Anterior cingulate cortex (tissue), 58 donors: ENCODE measurements at places on chromosomes 1 and 21.
A peak's percentile ranks its signal among the peaks of the same experiment; 100 is the strongest.

DNA sequence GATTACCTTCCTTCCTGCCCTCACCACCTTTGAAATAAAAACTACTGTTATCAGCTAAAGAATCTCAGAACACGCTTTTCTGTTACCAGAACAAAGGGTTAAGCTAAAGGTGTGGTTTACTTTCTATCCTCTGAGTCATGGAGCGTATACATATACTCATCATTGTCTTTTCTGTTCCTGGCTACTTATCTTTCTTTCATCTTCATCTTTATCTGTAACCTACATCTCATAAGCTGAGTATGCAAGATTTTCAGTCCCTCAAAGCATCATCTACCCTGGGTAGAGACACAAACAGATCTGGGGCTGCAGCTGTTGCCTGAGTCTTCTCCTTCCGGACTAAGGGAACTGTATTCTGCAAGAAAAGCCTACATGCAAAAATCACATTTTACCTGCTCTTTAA is 75.6 kb downstream of the LMO4 start:
- DNase-seq = no peak

DNA sequence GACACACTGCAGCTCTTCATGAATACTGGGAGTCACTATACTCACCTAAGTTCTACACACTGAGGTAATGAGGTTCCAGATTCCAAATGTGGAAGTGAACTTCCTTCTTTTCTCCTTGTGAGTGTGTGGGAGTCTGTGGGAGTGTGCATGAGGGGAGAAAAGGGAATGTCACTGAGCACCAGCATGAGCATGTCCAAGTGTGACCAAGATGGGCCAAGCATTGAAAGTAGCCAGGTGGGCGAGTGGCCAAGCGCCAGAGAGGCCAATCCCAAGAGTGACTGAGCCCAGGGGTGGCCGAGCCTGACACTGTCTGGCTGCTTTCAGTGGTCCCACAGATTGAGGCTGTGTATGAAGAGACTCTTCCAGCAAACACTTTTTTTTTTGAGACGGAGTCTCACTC is 132.3 kb downstream of the HLCS start:
- no peak for DNase-seq

- DNase-seq = no peak
These were observed 25.6 kb downstream of the SLC45A1 start for GRCh38 chr1:8343464-8344001.

DNA sequence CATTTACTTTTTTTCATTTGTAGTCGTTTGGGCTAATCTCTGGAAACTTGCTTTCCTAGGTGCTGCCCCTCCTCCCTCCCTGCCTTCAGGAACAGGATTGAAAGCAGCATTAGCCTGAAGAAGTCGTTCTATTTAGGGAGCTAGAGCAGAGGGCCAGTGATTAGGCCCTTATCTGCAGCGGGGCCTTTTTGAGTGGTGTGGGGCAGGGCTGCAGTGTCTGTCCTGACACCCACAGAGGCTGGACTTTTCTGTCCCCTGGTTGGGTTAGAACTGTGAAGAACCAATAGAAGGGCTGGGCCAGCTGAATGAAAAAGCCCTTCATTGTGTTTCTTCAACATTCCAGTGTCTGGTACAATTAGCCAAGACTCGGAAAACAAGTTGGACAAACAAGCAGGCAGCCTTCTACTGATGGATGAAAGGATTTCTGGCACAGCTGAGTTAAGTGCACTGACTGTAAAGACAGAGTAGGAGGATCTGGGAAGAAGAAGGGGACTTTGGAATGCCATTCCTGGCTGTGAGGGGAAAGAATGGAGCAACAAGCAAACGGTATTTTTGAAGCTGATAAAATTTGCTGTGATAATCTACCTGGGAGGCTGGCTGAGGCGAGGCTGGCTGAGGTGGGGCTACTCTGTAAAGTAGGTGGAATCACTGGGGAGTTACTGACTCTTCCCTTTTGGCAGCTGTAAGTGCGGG is 9.7 kb downstream of the MACF1 start:
- DNase-seq = no peak

DNA sequence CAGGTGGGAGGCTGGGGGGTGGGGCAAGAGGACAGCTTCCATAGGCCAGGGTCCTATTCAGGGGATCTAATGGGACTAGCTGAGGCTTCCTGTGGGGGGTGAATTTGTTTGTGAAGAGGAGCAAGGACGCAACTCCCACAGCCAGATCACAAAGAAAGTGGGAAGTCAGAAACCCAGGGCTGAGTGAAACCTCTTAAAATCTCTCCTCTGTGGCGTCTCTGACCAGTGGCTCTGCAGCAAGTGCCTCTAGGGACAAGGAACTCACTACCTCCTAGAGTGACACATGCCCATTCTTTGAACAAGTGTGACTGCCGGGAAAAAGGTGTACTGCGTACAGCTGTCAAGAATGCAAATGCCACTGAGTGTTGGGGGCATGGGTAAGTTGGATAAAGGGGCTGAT is 187.9 kb downstream of the HIVEP3 start:
- DNase-seq = no peak

- DNase-seq = peak; percentile 30
These were observed 2.0 kb upstream of the OLIG2 start for GRCh38 chr21:33023574-33024200.

DNA sequence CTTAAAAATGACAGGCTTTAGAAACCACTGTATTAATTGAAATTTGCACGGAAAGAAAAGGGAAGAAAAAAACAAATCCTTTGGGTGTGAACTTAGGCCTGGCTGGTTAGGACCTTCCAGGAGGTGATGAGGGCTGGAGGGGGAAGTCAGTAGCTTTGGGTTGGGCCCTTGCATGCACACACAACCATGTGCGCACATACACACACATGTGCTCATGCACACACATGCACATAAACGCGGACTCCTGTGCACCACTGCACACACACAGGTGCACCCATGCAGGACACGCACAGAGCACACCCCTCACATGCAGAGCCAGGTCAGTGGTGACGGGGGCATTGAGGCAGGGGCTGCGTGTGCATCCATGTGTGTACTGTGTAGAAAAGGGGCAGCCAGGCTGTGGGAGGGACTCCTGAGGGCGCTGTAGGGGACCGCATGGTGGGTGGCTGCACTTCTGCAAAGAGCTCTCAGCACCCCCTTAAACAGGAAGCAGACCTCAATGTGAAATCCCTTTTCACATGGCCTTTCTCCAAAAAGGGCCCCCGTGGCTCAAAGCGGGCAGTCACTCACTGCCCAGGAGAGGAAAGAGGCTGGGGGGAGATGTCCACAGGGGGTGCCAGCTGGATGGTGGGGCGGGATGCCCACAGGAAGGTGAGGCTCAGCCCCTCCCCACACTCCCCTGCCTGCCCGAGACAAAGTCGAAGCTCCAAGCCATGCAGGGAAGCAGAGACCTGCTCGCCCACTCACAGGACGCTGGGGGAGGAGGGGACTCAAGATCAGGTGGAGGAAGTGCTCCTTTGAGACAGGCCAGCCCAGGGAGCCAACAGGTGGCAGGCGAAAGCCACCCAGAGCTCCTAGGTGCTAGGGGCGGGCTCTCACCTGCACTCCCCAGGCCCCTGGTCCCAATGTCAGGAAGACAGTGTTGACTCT is 95.2 kb downstream of the ITPKB start:
- no peak for DNase-seq

- DNase-seq = no peak
These were observed 341.1 kb upstream of the RUNX1 start for GRCh38 chr21:35390013-35390776.

DNA sequence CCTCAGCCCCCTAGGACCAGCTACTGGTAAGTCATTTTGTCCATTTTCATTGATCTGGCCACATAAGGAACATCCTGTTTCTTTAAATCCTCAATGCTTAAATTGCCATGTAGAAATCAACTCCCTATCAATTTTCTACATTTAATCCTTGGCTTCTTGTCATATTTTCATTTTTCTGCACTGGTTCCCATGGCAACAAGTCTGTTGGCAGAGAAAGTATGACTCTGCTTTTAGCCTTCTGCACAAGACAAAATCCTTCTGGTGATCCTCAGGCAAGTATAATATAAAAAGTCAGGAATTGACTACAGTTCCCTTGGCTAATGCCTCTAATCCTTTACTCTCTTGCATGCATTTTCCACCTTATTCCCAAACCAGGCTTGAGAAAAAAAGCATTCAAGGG is 65.0 kb downstream of the LRRC40 start:
- peak; percentile 43 for DNase-seq

DNA sequence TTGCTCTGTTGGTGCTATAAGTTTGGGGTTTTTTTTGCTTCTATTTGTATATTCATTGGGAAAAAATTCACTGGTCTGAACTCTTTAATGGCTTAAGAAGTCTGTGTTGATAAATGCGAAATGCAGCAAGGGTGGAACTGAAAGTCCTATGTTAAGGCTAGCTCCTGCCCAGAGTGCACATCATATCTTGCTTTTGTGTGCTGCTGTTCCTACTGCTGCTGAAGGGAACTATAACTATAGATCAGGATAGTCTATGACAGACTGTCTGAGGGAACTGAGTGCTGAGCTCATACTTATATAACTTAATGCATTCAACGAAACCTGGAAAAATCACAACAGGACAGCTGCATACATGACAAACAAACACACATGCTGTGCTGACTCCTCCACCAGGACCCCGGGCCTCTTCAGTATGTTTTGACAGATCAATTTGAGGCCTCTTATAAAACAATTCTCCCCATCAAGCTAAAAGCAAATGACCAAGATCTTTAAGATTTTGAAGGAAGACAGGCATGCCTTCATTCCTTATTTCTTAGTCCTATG is 1031.5 kb upstream of the ADGRL2 start:
- DNase-seq = no peak

GRCh38 chr1:154784924-154785531 is 85.1 kb downstream of the KCNN3 start:
- DNase-seq = no peak

DNA sequence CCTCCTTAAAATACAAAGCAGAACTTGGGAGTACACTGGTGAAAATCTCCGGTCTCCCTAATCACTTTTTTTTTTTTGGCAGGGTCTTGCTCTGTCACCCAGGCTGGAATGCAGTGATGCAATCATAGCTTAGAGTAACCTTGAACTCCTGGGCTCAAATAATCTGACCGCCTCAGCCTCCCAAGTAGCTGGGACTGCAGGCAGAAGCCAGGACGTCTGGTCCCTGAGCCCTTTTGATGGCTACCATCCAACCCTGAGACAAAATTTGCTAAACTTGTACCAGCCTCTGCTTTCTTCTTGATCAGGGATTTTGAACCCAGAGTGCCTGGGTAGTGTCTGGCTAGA is 4.1 kb downstream of the L1TD1 start:
- DNase-seq = no peak

DNA sequence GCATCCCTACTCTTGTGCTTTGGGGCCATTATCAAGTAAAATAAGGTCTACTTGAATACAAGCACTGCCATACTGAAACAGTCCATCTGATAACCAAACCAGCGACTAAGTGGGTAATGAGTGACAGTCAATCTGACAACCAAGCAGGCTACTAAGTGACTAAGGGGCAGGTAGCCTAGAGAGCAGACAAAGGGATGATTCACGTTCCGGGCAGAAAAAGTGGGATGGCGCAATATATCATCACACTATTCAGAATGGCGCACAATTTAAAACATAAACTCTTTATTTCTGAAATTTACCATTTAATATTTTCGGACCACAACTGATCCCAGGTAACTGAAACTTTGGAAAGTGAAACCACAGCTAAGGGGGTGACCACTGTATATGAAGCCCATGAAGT is 17.7 kb downstream of the NGF start:
- no peak for DNase-seq

GRCh38 chr1:119466445-119466844 is 40.6 kb upstream of the HSD3B1 start:
- no peak for DNase-seq

DNA sequence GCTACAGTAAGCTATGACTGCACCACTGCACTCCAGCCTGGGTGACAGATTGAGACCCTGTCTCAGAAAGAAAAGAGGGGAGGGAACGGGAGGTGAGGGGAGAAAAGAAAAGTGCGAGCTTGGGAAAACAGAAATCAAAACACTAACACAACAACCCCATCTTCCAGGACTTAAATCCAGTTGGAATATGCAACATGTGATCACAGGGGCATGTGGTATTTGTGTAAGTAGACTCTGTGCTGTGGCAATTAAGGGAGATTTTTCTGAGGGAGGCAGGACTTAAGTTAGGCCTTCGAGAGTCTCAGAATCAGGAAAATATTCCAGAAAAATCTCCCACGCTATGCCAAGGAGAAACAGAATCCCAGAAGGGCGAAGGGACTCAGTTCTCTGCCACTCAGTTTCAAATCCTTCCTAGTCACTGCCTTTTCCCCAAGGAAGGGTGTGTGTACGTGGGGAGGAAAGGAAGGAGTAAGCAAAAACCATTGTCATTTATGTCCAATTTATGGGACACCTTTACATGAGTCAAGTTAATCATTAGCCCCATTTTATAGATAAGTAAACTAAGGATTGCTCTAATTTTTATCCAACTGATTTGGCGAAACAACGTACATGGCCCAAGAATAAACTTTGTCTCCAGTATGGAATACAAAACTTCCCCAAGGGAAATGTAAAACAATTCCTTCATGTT is 12.3 kb downstream of the ID3 start:
- no peak for DNase-seq

- no peak for DNase-seq
These were observed 11.1 kb downstream of the BATF3 start for GRCh38 chr1:212688341-212689047.

DNA sequence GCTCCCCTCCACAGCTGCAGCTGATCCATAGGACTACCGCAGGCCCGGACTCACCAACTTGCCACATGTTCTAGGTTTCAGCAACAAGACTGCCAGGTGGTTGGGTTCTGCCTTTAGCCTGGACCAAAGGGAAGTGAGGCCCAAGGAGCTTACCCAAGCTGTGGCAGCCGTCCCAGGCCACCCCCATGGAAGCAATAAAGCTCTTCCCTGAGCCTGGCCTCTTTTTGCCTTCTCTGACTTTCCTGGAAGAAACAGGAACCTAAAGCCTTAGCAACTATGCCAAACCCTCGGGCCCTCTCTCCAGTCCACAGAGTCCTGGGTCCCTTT is 2.7 kb upstream of the ARTN start:
- no peak for DNase-seq

- DNase-seq = no peak
These were observed 26.9 kb downstream of the SOD1 start for GRCh38 chr21:31686272-31686915.

GRCh38 chr21:36079010-36079649 is 9.3 kb downstream of the CBR1 start:
- DNase-seq = no peak

GRCh38 chr1:110702260-110702659 is 27.5 kb upstream of the KCNA3 start:
- DNase-seq = no peak

DNA sequence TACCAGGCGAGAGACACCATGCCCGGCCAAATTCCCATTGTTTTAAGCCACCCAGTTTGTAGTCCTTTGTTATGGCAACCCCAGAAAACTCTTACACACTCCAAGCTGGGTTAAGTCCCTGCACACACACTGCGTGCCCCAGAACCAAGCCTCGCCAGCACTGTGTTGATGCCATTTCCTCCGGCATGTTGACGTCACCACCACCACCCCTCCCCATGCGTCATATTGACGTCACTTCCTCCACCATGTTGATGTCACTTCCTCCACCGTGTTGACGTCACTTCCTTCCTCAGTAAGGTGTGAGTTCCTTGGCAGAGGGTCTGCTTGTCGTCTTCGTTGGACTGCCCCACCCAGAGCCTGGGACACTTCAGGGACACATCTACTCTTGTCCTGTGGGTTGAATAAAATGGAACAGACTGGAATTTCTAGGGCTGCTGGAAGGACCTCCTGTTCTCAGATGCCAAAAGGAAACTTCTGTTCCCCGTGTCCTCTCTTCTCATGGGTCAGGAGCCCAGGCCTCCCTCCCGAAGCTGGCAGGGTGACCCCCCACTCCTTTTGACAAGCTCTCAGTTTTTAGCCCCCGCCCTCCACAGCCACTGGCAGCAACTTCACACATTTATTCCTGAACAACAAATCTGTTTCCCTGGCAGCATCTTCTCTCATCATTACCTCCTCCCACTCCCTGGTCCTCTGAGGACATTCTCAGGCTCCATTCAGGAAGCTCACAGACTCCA is 643.3 kb downstream of the NPHP4 start:
- DNase-seq = no peak
